ENCODE measurements at places on chromosomes 5 and 9.

DNA sequence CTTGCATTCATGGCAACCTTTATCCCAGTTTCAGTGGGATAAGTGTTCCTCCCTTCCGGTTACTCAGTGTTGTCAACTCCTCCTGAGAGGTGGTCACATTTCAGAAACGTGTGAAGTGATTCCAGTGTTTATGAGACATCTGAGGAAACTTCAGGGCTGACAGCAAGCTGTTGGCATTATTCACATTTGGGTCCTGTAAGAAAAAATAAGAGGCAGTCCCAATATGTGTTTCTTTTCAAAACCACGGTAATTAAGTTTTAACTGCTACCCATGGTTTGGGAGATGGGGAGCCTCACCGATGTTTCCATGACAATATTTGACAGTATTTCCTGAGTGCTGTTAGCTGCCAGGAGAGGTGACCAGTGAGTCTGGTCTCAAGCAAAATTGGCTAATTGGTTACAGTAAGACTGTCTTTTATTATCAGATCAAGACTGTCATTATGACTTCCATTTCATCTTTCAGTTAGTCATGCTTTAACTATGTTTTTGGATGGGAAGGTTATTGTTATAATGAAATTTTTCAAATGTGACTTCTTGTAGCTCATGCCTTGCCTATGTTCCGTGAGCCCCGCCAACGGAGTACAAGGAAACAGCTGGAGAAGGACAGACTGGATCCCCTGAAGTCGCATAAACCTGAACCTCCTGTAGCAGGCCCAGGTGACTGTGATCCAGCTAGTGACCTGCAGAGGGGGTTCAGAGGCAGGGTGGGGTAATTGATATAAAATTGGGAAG is 115.3 kb downstream of the GDNF start:
- no peak for DNase-seq

- DNase-seq, result no peak
Observed at GRCh38 chr5:169503886-169504285, 79.7 kb upstream of the SPDL1 start.

GRCh38 chr5:39080168-39080567 is 6.0 kb upstream of the RICTOR start:
- DNase-seq, result no peak

GRCh38 chr9:95644377-95644776 is 127.6 kb upstream of the PTCH1 start:
- no peak for DNase-seq

DNA sequence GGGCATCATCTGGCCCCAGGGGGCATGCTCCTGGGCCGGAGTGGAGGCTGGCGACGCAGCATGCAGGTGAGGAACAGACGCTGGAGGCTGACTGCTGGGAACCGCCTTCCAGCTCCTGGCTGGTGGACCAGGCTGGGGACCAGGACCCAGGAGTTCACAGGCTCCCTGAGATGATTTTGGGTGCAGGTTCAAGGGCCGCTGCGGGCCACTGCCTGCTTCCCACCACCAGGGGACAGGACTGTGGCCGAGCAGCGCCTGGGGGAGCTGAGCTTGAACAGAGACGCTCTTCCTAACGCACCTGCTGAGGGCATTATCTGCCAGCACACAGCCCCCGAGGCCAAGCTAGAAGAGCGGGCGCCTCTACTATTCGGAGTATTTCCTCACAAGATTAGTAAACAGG is 132.1 kb upstream of the RAPGEF1 start:
- no peak for DNase-seq

- DNase-seq, result no peak
Observed at GRCh38 chr5:1545126-1545804, 21.5 kb upstream of the LPCAT1 start.

- no peak for DNase-seq
Observed at GRCh38 chr9:136563646-136564325, 17.9 kb upstream of the NOTCH1 start.

DNA sequence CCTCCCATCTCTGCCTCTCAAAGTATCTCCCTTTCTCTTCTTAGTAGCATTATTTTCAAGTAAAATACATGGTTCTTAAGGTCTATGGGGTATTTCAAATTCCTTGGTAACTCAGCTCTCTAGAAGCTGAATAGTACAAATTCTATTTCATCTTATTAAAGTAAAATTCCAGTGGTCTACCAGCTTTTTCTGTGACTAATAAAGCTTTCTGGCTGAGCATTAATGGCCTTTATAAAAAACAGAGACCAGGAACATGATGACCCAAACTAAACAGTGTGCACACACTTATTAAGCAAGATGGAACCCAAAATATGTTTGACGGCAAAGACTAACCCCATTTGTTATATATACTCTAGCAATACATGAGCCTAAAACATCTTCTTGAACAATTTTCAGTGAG is 142.6 kb downstream of the OR2K2 start:
- no peak for DNase-seq

GRCh38 chr5:1692381-1692780 is 107.3 kb downstream of the MRPL36 start:
- DNase-seq, result no peak

DNA sequence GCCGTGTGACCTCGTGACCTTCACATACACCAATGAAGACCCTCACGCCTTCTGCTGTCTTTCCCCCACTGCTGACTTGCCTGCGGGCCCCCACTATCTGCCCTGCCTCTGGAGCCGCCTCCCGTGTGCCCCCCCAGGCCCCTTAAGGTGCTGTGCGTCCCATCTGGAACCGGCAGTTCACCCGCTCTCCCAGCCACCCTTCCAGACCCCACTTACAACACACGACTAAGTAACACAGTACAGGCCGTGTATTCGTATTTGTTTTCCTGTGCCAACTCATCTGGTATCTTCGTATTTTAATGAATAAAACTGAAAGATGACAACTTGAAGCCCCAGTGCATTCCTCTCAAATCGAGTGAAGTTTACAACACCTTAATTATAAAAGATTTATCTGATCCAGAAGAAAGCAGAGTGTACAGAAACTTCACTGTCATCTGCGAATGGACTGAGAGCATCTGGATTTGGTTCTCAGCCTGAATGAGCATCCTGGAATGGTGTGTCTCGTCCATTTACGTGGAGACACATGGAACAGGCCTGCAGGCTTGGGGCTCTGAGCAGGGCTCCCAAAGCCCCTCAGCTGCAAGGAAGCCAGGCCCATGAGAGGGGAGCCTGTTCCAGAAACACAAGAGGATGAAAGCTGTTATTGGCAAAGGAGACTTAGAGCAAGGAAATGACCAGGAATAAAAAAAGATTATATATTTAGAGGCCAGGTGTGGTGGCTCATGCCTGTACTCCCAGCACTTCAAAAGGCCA is 21.9 kb upstream of the TERT start:
- no peak for DNase-seq

DNA sequence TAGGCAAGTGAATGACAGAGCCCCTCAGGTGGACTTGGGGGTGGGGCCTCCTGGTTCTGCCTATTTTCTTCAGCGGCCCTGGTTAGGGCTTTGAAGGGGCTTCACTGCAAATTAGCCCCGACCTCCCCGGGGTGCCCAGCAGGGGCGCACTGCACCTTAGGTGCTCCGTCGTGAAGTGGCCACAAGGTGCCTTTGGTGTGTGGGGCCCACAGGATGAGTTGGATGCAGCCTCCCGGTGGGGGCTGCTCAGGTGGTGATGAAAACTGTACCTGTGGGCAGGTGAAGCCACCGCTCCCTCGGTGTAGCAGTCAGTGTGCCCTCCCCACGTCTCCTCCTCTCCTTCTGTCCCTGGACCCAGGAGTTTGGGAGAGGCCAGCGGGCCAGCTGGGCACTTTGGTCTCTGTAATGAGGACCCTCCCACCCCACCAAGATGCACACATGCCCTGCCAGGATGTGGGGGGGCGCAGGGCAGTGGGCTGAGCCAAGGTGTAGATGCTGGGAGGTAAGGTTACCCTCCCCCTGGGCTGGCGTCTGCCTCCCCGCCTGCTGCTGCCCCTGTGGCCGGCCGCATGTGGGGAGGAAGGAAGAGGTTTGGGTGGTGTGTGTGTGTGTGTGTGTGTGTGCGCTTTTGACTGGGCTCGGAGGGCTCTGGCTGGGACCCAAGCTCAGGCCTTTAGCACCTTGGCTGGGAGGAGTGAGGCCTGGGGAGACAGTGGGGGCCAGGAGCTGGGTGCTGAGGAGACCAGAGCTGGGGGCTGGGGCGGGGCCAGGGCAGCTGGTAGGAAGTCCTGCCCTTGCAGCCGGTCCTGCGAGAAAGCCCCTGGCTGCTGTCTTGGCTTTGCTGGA is 55.6 kb downstream of the RXRA start:
- peak; percentile 67 for DNase-seq

GRCh38 chr9:37995961-37996818 is 72.8 kb downstream of the SHB start:
- DNase-seq, result no peak

Measured in GM10248 (cell line).